ENCODE measurements at places on chromosomes 5 and 9.

DNA sequence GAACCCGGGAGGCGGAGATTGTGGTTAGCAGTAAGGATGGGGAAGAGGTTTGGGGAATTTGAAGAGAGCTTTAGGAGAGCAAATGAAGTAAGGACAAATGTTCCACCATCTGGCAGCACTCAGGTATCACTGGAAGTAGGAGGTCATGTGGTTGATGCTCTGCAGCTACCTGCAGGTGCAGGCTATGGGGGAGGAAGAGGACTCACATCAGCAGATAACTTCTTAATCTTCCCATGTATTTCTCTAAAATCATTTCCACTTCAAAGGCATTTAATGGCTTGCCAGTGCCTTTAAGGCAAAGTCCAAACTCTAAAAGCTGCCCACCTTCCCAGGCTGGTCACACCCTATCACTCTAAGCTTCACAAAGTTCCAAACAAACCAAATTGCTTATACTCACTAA, 8.1 kb upstream of the HAVCR1 start:
- no peak for DNase-seq

GRCh38 chr5:118778941-118779340, 209.4 kb downstream of the DTWD2 start:
- no peak for DNase-seq

GRCh38 chr5:67301285-67301903, 104.8 kb upstream of the CD180 start:
- DNase-seq, result peak; percentile 37

- DNase-seq, result peak; percentile 33
These were observed 176.1 kb upstream of the RASEF start for GRCh38 chr9:83238871-83239640.

DNA sequence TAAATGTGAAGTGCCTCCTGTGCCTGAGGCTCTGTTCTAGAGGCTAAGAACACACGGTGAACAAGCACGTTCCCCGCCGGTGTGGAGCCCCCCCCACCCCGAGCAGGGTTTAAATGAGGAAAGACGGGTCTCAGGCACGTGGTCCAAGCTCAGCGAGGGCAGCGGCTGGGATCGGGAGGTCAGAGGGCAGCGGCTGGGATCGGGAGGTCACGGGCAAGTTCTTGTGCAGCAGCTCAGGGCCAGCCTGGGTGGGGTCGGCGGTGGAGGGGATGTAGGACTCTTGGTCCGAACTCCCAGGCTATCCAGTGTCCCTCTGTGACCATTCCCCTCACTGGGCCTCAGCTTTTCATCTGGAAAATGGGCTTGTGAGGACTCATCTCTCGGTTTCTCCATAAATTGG, 2.7 kb upstream of the GBGT1 start:
- DNase-seq, result peak; percentile 16

DNA sequence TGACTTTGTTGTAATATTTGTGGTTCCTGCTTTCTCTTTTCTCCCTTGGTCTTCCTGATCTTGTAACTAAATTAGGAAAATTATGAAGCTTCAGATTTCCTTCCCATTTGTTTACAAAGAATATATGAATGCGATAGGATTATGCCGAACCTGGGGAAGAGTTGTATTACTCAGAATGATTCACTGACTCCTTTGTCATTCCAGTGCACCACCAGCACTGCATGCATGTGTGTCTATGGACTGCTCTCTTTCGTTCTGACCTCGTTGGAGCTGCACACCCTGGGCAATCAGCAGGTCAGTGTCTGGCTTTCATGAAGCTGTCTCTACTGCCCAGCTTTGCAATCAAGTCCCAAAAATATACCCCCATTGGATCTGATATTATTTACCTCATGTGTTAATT, 25.5 kb downstream of the NUP188 start:
- no peak for DNase-seq

- no peak for DNase-seq
These were observed 130.8 kb upstream of the IRX4 start for GRCh38 chr5:2013301-2014057.

DNA sequence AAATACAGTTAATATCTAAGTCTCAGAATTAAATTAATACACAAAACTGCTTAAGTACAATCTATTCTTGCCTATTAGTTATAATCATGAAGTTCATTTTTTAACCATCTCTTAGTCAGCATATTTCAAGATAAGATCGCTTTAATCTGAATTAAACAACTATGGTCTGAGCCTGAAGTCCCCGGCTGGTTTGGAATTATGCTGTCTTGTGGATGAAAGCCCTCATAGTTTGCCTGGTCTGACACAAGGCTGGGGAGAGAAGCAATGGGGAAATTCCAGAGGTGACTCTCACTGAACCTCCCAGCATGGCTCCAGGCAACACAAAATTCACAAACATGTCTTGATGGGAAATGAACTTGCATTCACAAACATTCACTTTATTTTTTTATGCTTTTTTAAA, 28.0 kb upstream of the GRAMD2B start:
- DNase-seq, result no peak

DNA sequence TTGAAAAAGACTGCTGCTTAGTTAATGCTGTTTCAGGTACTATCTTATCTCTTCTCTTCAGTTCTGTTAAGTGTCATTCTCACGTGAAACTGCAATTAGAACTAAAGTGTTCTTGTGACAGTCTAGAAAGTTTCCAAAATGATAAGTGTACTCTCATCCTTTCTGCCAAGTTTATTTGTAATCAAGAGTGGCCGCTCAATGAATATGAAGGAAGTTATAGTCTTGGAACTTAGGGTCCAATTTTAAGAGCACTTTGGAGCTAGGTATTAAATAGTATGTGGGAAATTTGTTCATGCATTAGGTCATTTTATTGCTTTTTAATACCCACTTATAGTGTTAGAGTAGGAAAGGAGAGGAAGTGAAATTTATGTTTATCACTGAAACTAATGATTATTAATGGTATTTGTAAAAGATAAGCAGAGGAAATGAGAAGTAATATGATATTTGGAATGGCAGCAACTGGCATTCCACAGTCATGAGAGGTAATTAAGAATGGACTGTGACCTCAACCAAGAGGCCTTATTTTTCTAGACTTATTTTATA, 20.4 kb downstream of the XRCC4 start:
- no peak for DNase-seq

DNA sequence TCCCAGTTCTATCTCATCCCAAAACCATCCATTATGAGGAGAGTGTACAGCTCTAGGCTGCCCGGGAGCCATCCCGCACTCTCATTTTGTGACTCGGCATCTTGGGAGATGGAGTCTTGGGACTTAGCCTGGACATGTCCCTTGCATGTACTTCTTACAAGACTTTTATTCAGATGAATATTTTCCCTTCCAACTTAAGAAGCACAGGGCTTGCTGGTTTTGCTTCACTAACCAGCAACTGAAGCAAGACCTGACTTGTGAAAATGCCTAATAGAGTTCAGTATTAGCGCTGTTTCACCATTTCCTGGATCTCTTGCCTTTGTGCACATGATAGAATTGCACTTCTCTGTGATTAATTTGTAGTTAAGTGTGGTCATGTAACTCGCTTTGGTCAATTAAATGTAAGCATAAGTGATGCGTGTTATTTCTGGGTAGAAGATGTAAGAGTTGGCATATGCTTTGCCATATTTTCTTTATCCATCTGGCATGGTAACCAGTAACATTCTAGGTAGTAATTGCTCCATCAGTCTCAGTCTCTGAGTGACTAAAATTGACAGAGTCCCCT, 55.8 kb downstream of the PDCD1LG2 start:
- DNase-seq, result no peak

DNA sequence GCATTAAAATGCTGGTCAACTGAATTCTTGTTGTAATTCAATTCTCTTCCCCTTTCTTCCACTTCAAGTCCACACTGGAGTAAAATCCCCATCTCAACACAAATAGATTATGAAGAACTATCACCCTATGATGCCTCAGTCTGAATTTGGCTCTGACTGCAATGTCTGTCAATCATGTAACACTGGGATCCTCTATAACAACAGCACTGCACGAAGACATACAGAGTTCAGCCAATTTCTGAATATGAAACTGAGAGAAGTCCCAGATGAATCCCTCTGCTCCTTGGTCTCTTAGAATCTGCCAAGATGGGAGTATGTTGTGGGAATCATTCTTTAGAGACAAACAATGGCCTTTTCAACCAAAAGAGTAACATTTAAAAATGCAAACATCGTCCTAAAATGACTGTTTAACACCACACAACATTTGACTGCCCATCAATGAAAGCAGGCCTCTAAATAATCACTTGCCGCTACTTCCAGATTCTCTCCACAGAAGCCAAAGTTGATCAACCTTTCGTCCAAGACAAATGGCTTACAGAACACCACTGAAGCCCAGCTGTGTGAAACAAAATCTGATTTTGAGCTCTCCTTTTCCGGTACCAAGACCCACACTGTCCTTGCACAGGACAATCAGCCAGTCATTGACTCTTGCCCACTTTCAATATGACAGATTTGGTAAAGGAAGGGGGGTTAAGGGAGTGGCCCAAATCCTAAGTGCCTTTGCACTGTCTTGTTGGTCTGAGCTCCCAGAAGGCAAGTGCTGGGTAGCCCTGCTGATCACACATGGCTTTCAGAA, 258.0 kb downstream of the EBF1 start:
- DNase-seq, result no peak

- no peak for DNase-seq
These were observed 166.4 kb upstream of the OTULINL start for GRCh38 chr5:14415024-14415697.

DNA sequence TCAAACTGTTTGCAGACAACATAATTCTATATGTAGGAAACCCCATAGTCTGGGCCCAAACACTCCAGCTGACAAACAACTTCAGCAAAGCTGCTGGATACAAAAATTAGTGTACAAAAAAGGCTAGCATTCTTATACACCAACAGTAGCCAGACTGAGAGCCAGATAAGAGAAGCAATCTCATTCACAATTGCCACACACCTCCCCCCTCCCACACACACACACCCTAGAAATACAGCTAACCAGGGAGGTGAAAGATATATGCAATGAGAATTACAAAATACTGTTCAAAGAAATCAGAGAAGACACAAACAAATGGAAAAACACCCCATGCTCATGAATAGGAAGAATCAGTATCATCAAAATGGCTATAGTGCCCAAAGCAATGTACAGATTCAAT, 9.0 kb downstream of the MTREX start:
- DNase-seq, result no peak

DNA sequence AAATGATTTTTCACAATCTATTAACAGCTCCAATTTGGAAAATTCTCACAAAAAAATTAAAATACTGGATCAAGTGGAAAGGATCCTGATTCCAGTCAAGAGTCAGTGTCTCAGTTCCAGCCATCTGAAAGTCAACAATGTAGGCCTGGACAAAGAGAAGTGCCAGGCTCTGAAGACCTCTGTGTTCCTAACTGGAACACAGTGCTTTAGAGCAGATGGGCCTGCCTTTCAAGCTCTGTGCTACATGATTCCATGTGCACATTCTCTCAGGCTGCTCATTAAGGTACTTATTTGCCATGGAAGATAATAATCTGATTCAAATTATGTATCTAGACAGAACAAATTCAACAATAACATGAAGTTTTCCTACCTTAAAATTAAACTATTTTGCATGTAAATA, 30.2 kb upstream of the ALDH1A1 start:
- DNase-seq, result no peak

DNA sequence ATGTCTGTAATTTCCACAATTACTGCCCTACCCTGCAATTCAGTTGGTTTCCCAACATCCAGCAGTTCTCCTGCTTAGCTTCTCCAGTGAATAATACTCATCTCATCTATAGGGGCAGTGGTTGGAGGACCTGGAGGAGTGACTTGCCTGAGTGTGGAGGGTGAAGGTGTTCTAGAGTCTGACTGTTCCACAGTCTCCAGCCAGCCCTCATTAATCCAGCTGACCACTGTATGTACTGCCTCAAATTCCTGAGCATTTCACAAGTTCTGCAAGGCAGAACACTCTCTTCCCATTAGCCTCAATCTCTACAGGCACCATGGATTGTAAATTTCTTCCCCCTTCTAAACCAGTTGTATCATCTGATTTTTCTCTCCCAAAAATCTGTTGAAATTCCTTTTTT, 147.4 kb upstream of the NFIL3 start:
- no peak for DNase-seq

GRCh38 chr9:109346904-109347303, 26.0 kb upstream of the EPB41L4B start:
- no peak for DNase-seq

GRCh38 chr9:136951541-136952320, at the start of gene LCN12:
Gene LCN12, plus strand, starts transcription at chr9:136952273. Its CDS starts 55 bp downstream, at chr9:136952328.
- DNase-seq, result no peak

DNA sequence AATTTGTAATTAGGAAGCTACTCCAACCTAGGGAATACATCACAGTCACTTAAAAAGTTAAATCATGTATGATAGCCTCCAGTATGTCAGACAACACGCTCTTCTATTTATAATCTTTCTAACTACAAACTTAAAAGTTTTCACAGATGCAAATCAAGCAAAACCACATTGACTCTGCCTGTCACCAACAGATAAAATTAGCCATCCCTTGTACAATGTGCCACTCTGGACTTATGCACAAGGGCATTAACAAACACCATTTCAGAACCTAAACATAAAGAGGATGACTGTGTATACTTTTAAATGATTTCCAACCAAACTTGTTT, 14.7 kb downstream of the ERP44 start:
- DNase-seq, result no peak

GRCh38 chr9:36731068-36731956, 158.6 kb downstream of the MELK start:
- DNase-seq, result no peak

- DNase-seq, result no peak
These were observed 216.9 kb upstream of the ZNF608 start for GRCh38 chr5:124963236-124963919.

DNA sequence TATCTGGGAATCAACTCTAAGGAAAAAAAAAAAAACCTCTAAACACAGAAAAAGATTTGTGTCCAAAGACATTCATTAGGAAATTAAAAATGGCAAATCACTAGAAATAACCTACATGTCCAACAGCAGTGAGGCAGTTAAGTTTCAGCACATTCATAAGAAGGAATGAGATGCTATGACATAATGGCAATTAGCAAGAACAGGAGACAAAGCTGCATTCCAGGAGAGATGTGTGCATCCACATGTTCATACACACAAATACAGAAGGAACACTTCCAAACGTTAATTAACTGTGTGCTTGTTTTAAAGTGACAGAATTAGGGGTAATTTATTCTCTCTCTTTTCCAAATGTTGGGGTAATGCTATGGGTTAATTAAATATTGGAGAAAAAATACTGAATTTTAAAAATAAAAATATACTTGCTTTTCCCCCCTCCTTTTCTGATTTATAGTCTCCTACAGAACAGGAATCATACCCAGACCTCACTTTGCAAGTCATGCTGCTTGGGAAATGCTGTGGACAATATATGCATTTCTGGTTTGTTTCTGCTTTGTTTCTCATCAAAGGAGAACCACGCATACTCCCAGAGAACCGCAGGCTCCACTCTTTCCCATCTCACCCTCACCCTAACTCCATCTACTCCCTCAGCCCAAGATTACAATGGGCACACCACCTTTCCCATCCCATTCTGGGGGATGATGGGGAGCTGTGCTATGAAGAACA, 114.1 kb downstream of the CDK5RAP2 start:
- DNase-seq, result no peak

- DNase-seq, result no peak
These were observed 138.1 kb downstream of the MYO10 start for GRCh38 chr5:16797951-16798350.

GRCh38 chr5:82367930-82368329, 89.8 kb upstream of the RPS23 start:
- DNase-seq, result no peak

GRCh38 chr5:3601061-3601710, 5.6 kb downstream of the IRX1 start:
- DNase-seq, result no peak

GRCh38 chr5:22662391-22662790, 190.8 kb downstream of the CDH12 start:
- no peak for DNase-seq

Data from colonic mucosa (tissue), 4 donors.